ENCODE measurements at places on chromosomes 7 and 10.

DNA sequence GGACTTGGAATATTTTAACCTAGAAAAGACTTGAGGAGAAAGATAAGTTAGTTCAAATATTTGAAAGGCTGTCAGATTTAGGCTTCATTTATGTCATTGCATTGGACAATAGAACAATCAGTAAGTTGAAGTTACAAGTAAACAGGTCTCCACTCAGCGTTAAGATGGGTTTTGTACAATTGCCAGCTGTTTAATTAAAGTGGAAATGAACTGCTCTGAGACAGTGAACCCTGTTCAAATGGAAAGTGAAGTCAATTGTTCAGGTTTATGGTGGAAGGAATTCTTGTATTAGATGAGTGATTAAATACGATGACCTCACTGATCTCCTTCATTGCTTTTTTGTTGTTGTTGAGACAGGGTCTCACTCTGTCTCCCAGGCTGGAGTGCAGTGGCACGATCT is 151.7 kb downstream of the PLXDC2 start:
- no peak for DNase-seq

DNA sequence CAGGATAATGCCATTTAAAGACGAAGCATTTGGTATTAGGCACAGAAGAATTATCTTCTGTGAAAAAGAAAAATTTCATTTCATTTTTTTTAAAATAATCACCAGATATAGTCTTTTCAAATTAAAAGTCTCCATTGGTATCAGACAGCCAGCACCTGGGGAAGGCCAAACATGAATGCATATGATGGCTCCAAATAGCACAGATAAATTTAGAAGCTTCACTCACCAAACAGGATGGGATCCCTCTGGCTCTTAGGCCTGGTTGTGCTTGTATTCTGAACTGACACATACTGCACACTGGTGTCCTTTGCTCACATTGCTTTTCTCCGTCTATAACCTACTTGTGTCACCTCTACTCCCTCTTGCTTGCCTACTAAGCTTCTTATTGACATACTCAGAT is 169.5 kb upstream of the CHRM2 start:
- no peak for DNase-seq

- no peak for DNase-seq
Measured at GRCh38 chr7:99829524-99830160, 1.8 kb downstream of the CYP3A43 start.

DNA sequence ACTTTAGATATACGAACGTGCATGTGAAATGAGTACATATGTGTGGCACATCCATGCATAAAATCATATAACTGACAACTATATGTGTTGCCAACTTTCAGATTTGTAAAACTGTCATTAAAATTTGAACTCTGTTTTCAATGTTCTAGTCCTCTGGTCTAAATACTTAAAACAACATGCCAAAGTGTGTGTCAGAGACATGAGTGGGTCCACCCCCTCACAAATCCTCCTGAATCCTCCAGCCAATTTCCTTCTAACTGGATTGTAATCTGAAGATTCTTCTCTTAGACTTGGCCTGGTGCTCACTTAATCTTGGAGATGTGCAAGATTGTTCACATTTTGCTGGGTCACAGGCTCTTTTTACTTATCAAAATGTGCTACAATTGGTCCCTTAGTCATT is 184.1 kb downstream of the RELN start:
- no peak for DNase-seq

GRCh38 chr10:128483216-128483615 is 357.0 kb upstream of the MKI67 start:
- DNase-seq = no peak

DNA sequence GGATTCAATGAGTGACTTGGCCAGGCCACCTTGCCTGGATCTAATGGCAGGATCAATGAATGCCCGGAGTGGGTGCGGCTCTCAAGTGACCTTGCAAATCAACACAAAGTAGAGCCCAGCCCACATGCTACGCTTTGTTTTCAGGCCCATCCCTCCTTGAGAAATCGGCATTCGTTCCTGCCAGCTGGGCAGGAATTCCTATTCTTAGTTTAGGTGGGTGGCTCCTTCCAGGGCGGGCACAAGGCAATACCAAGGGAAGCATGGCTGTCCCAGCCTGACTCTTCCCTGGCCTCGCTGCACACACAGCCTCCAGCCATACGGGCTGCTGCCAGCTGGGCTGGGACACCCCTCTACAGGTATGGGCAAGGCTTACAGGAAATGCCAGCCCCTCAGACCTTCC is 119.3 kb downstream of the SH3PXD2A start:
- no peak for DNase-seq

GRCh38 chr10:93385345-93385744 is 96.8 kb downstream of the MYOF start:
- DNase-seq = no peak

GRCh38 chr7:31899356-31899927 is 170.8 kb downstream of the PDE1C start:
- DNase-seq = no peak

GRCh38 chr7:15352421-15353206 is 209.2 kb downstream of the AGMO start:
- no peak for DNase-seq

DNA sequence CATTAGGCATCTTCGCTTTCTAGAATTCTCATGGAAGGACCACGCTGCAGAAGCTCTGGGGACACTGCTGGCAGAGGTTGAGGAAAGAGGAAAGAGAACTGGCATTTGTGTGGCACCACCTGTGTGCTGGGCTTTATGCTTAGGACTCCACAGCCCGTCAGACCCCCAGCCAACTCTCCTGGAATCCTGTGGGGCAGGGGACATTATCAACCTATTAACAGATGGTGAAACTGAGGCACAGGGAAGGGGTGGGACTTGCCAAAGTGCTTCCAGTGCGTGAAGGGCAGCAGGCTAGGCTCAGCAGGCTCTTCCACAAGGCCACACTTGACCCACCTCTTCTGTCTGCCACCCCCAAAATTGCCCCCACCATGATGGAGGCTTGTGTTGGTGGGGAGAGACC is 46.8 kb downstream of the ZCCHC24 start:
- DNase-seq = no peak

DNA sequence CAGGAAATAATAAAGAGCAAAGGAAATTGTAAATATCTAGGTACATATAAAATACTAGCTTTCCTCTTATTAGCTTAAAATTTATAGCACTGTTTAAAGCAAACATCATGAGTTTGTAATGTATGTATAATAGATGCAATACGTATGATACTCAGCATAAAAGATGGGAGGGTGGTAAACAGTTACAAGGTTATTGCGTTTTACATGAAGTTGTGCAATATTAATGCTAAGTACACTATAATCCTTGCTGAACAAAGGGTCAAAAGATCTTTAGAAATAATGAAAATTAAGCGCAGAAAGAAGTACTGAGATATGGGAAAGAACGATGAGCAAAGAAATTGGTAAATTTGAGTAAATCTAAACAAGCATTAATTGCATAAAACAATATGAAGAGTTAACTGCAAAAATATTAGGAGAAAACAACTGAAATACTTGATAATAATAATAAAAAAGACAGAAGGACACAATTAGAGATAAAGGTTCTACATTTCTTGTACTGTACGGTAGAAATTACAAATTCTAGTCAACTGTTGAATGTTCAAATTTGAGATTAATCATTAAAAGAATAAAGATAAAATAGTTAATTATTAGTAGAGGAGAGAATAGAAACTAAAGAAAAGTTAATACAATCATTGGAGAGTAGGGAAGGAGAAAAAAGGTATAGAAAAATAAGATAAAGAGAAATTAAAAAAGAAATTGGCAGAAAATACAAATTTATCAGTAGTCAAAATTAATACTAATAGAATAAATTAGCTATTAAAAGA is 17.9 kb downstream of the C10orf67 start:
- DNase-seq = peak; percentile 36

Data from fibroblast of the conjunctiva (primary cell).